ENCODE measurements at places on chromosomes 2 and 18. TPM values are rescaled to one million over a fixed set of nuclear protein-coding genes. Genes with fewer than 3 reads are reported as not detected.

- no peak for DNase-seq
Measured at GRCh38 chr2:224594840-224595239, 9.7 kb upstream of the CUL3 start.

The INO80B gene
- total RNA-seq, result 13.1 TPM

The CREG2 gene
- 0.81 TPM for total RNA-seq

GRCh38 chr2:110707386-110707965 lies 24.9 kb upstream of the ACOXL start:
- no peak for DNase-seq

Data from pulmonary artery endothelial cell (primary cell).